Heart right ventricle (tissue), 16 donors: ENCODE measurements at places on chromosomes 3 and 15. TPM values are rescaled to one million over a fixed set of nuclear protein-coding genes. Genes with fewer than 3 reads are reported as not detected.

GUCA1C gene
- total RNA-seq: 3.5 TPM

FAM174B gene
- total RNA-seq: 13.6 TPM

EPHA3 gene
- 3.6 TPM for total RNA-seq

DNA sequence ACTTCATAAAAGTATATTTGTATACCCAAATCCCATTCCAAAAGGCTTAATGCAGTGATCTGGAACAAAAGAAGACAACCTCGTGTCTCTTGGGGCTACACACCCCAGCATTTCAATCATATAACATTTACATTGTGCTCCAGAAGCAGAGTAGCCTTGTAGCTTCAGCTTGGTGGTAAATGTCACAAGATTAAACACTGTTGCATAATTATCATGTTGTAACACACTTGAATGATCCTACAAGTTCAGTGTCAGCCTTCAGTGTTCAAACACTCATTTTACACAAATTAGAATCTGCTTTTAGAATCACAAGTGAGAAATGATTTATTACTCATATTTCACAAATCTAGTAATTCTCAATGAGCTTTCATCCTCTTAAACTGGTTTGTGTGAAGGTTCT is 122.6 kb downstream of the CNTN3 start:
- no peak for DNase-seq

DNA sequence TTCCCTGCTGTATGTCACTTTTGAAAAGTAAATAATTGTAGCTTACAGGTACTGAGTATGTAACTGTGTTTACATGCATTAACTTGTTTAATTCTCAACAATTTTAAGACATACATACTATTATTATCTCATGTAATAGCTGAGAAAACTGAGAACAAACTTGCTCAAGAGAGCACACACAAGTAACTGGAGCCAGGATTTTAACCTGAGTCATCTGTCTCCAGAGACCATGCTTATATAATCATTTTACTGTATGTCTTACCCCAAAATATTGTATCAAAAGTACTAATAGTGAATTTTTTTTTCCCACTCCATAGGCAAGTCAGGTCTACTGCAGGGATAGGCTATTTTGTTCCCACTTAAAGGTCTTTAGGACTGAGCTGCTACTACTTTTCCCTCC is 95.4 kb downstream of the FEZF2 start:
- DNase-seq: no peak
